ENCODE measurements at places on chromosomes 3 and 15.

GRCh38 chr15:38189671-38190295, 62.9 kb upstream of the SPRED1 start:
- DNase-seq, result no peak

GRCh38 chr3:122941228-122942206, 86.0 kb downstream of the SEMA5B start:
- DNase-seq, result peak; percentile 45

GRCh38 chr3:45082142-45082538, 56.0 kb downstream of the CLEC3B start:
- no peak for DNase-seq

- DNase-seq, result no peak
Measured at GRCh38 chr3:3627114-3627513, 172.1 kb upstream of the LRRN1 start.

DNA sequence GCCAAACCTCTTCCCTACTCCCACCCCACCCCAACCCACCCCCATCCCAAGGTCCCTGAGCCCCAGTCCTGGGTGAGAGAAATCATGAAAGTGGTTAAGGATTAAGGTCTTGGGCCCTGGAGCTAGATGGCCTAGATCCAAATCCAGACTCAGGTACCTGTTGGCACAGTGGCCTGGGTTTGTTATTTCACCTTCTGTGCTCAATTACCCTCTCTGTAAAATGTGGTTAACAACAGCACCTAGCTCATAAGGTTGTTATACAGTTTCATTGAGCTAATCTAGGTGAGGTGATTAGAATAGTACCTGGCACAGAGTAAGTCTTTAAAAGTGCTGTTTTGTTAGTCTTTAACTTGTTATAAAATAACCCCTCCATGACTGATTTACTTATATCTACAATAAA, 6.4 kb upstream of the SNUPN start:
- no peak for DNase-seq

DNA sequence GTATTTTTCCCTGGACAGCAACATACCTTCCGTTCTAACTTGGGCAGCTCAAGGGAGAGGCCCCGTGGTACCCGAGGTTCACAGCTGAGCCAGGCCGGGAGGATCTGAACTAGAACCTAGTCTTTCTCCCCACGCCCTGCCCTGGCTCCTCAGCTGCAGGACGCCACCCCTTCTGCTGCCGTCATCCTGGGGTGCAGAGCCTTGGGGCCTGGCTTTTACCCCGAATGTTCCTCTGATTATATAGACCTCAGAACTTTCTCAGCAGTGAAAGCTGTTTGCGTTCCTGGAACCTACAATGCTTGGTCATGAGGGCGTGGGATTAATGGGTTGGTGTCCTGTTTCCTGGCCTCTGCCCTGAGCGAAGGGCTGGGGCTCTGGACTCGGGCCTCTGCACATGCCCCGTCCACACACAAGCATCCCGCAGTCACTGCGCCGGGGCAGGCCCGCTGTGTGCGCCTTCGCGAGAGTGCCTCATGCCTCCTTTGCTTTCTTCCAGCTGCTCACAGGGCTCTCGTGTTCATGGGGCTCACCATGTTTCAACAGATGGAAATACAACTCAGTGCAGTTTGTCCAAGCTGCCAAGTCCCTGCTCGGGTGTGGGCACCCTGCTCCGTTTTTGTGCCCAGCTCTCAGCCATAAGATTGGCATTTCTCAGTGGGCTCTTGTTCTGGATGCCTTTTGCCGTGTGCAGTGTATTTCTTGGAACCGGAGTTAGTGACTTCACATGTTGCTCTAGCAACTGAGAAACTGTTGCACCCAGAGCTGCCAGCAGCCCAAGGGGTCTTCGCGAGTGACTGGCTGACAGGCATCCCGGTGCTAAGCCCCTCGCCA, 20.4 kb downstream of the SYNM start:
- no peak for DNase-seq

DNA sequence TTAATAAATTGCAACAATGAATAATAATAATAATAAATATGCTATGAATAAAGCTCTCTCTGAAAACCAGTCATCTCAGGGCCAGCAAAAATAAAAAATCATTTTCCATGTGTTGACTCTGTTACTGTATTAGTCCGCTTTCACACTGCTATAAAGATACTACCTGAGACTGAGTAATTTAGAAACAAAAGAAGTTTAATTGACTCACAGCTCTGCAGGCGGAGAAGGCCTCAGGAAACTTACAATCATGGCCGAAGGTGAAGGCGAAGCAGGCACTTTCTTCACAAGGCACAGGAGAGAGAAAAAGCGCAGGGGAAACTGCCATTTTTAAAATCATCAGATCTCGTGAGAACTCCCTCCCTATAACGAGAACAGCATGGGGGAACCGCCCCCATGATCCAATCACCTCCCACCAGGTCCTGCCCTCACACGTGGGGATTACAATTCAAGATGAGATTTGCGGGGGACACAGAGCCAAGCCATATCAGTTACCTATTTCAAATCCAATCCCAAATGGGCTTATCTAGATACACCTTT, 224.1 kb downstream of the IGSF11 start:
- no peak for DNase-seq

DNA sequence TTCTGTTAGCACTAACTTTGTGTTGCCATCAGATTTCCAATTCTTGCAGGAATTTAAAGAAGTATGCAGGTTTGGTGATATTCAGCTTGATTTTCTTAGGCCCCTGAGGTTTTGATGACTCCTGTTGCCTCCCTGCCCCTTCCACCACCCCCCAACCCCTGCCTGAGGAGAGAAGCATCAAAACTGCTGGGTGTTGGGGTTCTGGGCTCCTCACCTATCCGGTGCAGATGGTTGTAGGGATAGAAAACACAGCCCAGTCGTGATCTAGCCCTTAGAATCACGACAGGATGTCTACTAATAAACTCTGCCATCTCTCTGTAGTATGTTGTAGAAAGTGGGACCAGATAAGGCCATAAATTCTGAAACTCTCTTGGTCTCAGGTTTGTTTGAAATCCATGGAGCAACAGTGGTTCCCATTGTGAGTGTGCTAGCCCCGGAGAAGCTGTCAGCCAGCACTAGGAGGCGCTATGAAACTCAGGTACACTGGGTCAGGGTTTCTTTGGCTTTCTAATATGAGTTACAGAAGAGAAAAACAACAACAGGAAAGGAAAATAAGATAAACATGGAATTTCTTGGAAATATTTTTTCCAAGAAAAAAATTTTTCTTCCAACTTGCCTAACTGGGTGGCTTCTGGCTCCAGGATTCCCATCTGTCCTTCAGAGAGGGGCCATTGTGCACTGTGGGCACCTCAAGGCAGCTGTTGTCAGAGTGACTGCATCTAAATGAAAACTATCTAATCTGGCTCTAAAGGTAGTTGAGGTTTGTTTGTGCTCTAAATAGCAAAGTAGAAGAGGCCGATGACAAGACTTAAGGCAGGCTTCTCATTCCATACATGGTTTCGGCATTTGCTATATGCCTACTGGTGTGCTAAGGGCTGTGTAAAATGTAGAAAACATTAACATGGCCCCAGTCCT, 8.7 kb downstream of the SRP14 start:
- no peak for DNase-seq

GRCh38 chr3:177111541-177111949, 85.7 kb downstream of the TBL1XR1 start:
- no peak for DNase-seq

- no peak for DNase-seq
Measured at GRCh38 chr3:105365391-105366325, 1.1 kb upstream of the ALCAM start.

GRCh38 chr3:134239538-134239937, 11.1 kb downstream of the RYK start:
- no peak for DNase-seq

- no peak for DNase-seq
Measured at GRCh38 chr3:189236352-189236751, 64.6 kb downstream of the TPRG1 start.

GRCh38 chr15:60536314-60536713, 57.4 kb upstream of the ICE2 start:
- DNase-seq, result no peak

- DNase-seq, result no peak
Measured at GRCh38 chr15:41341519-41341918, 8.8 kb downstream of the NUSAP1 start.

GRCh38 chr15:66105286-66106265, 148.0 kb downstream of the MEGF11 start:
- no peak for DNase-seq

DNA sequence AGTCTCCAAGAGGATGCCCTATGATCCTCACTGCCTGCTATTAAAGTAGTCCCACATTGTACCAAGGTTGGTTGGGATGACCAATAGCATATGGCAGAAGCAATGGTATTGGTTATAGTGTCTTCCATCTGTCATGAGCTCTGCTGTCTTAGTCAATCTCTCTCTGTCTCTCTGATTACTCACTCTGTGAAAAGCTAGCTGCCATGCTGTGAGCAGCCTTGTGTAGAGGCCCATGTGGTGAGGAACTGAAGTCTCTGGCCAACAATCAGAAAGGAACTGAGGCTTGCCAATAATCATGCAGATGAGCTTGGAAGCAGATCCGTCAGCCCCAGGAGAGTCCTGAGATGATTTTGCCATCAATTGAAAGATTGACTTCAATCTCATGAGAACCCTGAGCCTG, 60.3 kb upstream of the CFAP161 start:
- no peak for DNase-seq

GRCh38 chr15:101213147-101213546, 38.7 kb downstream of the CHSY1 start:
- no peak for DNase-seq

- DNase-seq, result no peak
Measured at GRCh38 chr15:50168783-50169411, 13.1 kb upstream of the SLC27A2 start.

DNA sequence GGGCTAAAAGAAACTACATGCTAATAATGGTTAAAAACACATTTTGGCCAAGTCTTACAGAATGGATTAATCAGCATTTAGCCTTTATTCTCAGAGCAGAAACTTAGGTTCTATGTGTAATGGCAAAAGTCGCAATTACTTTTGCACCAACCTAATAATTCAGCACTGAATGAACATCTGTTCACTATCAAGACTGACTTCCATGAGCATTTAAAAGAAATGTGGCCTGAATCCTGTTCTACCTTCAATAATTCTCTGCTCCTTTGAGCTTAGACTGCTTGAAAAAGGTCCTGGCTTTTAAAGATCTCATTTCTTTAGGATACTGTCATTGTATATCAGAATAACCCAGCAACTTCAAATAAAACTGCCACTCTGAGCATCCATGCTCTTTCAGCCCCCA, 145.9 kb downstream of the PDZRN3 start:
- DNase-seq, result no peak
